Mammary epithelial cell (primary cell): ENCODE measurements at places on chromosomes 3 and 15. TPM values are rescaled to one million over a fixed set of nuclear protein-coding genes. Genes with fewer than 3 reads are reported as not detected.

DNA sequence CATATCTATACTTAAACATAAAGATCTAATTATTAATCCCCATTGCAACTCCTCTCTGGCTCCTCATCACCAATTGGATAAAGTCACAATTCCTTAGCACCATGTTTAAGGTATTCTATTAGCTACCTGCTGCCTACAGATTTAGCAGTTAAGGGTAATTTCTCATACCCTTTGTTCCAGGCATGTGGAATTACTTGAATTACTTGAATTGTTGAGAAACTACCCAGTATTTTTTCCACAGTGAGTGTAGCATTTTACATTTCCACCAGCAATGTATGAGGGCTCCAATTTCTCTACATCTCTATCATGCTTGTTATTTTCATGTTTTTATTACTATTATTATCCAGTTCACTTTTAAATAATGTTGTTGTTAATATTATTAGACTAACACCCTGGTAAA, 86.4 kb downstream of the P2RY1 start:
- DNase-seq, result no peak

DNA sequence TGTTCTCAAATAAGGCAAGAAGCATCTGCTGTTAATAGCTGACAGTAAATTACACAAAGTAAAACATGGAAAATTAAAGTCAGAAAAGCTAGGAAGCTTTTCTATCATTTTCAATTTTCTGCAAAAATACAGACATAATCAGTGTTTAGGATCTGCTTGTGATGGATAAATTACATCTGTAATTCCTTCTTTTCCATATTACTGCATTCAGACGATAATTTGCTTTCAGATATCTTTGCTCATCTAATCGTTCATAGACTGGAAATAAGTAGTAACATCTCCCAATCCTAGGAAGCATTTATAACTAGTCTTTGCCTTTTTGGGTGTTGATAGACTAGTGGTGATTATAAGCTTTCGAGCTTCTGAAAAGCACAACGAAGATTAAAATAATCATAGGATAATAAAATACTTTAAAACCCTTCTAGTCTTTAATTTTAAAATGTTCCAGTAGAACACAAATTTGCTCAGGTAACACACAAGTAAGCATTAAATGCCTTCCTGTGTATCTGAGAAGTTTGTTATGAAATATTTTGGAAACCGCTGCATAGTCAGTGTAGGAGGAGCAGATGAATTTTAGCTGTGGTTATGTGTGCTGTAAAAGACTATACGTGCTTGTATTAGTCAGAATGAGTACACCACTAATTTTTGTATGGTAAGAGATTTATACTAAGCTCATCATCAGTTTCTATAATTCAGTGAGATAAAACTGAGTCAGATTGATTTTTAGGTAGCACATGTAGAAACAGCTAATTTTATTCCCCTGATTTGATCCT, 41.0 kb downstream of the MBNL1 start:
- peak; percentile 84 for DNase-seq

DNA sequence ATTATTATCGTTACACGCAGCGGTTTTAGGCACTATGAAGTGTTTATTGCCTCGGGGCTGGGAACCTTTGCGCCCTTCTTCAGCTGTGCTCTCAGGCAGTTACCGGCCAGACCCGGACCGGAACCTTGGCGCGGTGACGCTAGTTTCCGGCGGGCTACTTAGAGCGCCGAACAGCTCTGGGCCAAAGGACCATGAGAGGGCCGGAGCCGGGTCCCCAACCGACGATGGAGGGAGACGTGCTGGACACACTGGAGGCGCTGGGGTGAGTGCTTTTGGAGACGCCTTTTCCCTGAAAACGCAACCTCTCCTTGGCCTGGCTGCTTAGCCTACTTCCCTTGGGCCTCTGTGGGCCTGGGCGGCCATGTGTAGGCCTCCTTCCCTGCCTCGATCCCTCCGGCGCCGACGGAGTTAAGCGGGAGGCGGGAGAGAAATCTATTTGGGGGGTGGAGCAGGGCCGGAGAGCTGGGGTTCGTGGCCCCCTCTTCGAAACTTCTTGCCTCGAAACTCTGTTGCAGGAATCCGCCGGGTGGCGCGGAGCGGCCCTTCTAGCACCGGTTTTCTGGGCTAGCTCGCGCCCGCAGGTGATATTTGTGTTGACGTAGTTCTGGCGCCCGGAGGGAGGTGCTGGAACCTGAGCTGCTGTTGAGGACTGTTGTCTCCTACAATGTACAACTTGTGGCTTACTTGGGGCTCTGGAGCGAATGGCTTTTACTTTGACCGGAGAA, at the start of gene FAM98B:
FAM98B (plus strand) TSS at position 157 of the 725 bp plus-strand sequence; CDS start at position 192, 35 bp downstream.
- peak; percentile 87 for DNase-seq

DNA sequence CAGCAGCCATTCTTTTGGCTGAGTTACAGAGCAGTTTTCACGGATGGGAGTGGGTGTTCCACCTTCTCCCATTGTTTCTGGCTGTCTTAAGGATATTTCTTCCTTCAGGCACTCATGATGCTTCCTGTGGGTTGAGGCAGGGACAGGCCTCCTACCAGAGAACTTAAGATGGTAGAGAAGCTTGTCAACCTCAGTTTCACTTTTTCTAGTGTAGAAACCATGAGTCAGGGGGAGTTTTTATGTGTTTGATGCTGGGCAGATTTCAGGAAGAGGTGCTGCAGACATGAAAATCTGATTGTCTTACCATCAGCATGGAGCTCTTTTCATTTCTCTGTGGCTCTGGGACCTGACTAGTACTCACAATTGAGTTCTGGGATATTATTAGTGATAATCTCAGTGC, 48.7 kb upstream of the VEPH1 start:
- no peak for DNase-seq

DNA sequence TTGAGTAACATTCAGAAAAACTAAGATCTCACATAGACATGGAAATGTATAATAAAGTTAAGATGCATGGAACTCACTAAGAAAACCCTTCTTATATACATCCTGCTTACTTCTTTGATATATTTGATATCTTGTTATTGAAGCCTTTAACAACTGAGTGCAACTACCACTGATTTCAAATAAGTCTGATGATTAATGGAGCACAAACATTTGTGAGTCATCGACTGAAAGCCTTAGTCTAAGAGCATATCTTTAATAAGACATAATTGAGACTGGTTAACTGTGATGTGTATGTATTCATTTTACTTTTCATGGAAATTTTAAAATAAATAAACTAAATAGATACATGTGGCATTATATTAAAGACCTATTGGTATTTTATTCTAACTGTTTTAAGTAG, 740.5 kb downstream of the EPHA3 start:
- no peak for DNase-seq

DNA sequence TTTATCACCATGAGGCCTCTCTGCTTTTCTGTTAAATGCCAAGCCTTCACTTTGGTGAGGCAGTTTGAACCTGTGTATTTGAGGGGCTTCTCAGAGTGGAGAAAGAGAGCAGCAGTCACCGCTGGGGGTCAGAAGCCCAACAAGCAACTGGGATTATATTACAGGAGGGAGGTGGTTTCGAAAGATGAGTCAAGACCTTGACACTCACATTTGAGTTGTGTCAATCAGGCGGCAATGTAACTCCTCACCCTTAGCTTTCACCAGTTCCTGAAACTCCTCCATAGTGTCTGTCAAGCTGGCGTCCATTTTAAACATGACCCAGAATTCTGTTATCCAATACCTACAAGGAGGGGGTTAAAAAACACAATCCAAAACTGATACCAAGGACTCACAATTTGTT, 46.5 kb downstream of the RASGRP1 start:
- DNase-seq, result no peak

- no peak for DNase-seq
Measured at GRCh38 chr3:187946163-187946691, 201.0 kb upstream of the BCL6 start.

DNA sequence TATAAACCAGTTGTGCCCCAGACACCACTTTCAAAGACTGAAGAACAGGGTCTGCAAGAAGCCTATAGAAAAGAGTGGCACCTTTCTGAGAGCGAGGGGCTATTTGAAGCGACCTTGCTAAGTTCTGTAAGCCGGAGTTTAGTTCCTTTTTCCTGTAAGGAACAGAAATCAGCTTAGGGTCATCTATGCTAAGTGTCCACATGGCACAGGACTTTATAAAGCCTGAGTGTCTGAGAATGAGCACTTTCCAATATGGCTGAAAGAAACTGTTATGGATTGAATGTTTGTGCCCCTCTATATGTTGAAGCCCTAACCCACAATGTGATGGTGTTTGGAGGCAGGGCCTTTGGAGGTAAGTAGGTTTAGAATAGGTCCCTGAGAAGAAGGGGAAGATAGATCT, 4.0 kb upstream of the A4GNT start:
- no peak for DNase-seq

DNA sequence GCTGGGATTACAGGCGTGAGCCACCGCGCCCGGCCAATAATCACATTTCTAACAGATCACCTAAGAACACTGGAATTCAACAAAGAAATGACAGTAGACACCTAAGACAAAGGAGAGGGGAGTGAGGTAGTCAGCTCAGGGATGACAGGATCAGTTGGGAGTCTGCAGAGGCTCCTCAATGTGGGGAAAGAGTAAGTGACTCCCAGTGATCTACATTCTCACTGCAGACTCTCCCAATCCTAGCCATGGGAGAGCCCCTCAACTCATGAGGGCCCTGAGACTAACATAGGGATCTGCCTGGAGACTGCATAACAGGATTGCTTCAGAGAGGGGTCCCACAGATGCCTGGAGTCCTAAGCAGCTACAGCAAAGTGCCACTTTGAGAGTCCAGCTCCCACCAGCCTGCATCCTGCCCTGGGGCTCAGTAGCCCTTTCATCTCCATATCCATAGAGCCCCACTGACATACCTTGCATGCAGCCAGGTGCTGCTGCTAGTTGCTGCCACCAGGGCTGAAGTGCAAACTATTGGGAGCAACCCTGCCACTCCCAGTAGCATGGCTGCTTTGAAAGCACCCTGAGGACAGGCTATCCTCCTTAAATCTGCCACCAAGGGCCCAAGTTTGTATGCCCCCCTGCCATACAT, 21.8 kb upstream of the PFN2 start:
- DNase-seq, result no peak

DNA sequence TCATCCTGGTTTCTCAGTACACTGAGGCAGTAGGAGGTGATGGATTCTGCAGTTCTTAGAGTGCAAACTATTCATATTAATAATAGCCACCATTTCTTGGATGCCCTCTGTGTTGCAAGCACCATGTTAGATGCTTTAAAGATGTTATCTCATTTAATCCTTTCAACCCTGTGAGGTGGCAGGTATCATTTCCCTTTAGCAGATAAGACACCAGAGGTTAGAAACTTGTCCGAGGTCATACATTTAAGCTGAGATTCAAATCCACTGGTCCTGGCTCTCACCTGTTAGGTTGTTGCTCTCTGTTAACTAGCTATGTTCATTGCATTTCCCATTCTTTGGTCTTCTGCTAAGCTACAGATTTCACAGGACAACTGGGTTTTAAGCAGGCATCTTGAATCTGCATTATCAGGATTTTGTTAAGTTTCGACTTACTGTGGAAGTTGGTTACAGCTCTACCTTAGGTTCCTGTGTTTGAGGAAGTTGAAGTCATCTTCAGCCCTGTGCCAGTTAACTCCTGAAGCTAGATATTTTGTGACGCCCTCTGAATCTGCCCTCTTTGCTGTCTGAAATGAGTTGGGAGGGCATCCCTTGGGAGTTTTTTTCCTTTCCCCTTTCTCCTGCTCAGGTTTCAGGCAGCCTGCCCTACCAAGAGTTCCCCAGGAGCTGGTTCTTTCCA, 6.4 kb downstream of the PDE8A start:
- DNase-seq, result no peak

DNA sequence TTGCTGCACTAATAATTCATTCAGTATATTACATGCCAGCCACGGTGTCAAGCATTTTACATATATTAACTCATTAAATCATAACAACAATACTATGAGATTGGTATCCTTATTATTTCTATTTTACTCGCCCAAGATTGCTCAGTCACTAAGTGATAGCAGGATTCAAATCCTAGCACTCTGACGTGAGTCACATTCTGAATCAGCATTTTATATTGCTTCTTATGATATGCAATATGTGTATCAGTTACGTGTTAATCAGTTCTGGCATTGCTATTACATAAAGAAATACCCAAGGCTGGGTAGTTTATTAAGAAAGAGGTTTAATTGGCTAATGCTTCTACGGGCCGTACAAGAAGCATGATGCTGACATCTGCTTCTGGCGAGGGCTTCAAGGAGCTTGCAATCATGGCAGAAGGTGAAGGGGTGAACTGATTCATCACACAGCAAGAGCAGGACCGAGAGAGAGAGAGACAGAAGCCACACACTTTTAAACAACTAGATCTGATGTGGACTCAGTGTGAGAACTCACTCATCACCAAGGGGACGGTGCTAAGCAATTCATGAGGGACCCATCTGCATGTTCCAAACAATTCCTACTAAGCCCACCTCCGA, 166.5 kb upstream of the TMCO5A start:
- no peak for DNase-seq

- no peak for DNase-seq
Measured at GRCh38 chr3:195079636-195080035, 191.3 kb downstream of the XXYLT1 start.

DNA sequence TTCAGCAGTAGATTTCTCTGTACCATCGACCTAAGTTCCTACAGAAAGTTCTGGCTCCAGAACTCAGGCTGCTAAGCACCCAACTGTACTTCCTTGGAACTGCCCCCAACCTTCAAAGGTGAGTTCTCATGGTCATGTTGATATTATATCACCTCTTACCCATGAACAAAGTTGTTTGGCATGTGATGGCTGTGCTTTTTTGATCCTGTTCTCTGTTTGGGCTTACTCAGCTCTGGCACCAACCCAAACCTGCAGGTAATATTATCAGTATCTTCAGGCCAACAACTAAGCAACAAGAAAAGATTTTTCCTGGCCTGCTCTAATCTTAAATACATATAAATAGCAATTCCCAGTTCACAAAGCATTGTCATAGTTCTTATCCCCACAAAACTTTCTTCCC, 318.7 kb upstream of the LMCD1 start:
- no peak for DNase-seq

DNA sequence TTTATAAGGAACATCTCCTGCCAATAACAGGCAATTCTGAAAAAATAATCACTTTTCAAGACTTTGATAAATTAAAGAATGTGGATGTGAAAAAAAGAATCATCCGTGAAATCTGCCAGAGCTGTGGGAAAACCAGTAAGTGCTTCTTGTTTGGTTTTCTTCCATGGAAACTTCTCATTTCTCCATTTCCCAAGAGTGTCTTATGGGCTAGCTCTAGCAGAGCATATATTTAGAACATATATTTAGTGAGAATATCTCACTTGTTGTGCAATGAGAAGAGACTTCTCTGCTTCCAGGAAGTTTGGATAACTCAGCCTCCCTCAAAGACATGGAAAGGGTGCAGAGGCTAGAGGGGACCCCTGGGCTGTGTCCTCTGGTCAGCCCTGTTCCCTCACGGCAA, 49.9 kb downstream of the COL6A5 start:
- no peak for DNase-seq

- no peak for DNase-seq
Measured at GRCh38 chr15:70523192-70523591, 240.2 kb downstream of the UACA start.

- DNase-seq, result no peak
Measured at GRCh38 chr15:86855307-86856291, 775.9 kb downstream of the AGBL1 start.

The GABRG3 gene
- total RNA-seq, result not detected

The GOLGA8G gene
- total RNA-seq, result 3.5 TPM

The CD86 gene
- 1.9 and 9.6 TPM in 2 replicates for total RNA-seq

The THSD4 gene
- 87.7 TPM for total RNA-seq

The PCOLCE2 gene
- total RNA-seq, result 3.5 TPM

The ZNF662 gene
- 0.47 and 0.64 TPM in 2 replicates for total RNA-seq
